Nucleus accumbens (tissue), 56 donors: ENCODE measurements at places on chromosomes 13 and 19.

DNA sequence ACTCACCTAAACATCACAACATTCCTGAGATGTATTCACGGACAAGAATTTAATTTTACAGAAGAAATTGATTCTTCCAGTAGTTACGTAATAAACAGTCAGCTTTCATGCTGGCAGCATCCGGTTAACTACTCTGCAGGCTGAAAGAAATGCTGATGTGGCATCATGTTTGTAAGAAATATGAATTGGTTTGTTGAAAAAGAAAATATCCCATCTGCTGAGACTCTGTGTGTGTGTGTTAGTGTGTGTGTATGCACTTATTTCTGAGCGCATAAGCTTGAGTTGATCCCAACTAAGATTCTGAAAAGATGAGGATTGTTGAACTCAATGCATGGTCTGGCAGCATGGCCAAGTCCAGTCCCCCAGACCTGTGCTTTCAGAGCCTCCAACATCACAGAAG is 74.3 kb upstream of the FAM216B start:
- DNase-seq, result no peak

- DNase-seq, result no peak
Measured at GRCh38 chr13:43132257-43132656, 108.9 kb downstream of the DNAJC15 start.

GRCh38 chr19:38867171-38867780 is 10.8 kb downstream of the RINL start:
- DNase-seq, result no peak

DNA sequence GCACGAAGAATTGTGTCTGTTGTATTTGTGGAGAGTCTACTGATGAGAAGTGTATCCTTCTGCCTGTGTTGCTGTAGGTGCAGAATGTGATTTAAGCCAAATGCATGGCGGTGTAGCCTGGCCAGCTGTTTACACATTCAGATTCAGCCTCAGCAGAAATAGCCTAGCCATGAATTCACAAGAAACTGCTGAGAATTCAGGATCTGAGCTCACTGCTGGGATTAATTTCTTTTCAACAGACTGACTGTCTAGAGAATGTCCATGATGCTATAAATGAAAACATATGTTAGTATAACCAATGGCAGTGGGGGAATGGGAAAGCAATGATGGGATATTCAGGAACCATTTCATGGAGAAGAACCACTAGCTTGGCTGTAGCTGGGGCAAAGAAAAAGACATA is 77.4 kb upstream of the RNF113B start:
- DNase-seq, result no peak

- no peak for DNase-seq
Measured at GRCh38 chr19:30335306-30335886, 36.8 kb upstream of the ZNF536 start.

- DNase-seq, result peak; percentile 78
Measured at GRCh38 chr19:12801466-12802266, at the start of the genes PRDX2 and THSD8. TSS of gene PRDX2 (minus strand) at chr19:12801800. CDS start at chr19:12801261, 539 bp downstream. TSS of gene THSD8 (plus strand) at chr19:12802069. CDS start at chr19:12802072, 3 bp downstream.

- DNase-seq, result no peak
Measured at GRCh38 chr19:49951806-49952478, 9.0 kb downstream of the SIGLEC11 start.
